ENCODE measurements at places on chromosomes 1 and 21.

DNA sequence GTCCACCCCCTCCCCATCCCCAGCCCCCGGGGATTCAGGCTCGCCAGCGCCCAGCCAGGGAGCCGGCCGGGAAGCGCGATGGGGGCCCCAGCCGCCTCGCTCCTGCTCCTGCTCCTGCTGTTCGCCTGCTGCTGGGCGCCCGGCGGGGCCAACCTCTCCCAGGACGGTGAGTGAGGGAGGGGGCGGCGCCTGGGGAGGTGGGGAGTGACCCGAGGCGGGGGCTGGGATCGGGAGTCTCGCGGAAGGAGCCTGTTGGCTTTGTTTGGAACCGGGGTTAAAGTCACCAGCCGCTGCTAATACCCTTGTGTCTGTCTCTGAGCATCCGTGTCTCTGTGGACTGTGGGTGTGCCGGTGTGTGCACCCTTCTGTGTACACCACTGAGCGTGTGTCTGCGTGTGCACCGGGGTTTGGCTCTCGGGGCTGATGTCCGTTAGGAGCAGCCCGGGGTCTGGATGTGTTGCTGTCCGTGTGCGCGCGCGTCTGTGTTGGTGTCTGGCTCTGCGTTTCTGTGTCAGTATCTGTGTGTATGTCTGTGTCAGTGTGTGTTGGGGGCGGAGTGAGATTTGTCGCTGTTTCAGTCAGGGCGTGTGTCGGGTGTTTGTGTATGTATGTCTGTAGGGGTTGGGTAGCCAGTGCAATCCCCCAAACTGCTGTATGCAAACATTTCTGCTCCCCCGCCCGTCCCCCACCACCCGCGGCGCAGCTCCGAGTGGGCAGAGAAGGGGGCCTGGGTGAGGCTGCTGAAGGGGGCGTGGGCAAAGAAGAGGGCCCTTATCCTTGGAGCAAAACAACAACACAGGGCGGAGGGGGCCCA, 480 bp downstream of the CADM3 start:
- DNase-seq: no peak

- DNase-seq: no peak
Measured at GRCh38 chr21:31592963-31593560, 66.4 kb upstream of the SOD1 start.

GRCh38 chr1:145846201-145846612, 777 bp downstream of the NUDT17 start:
- peak; percentile 33 for DNase-seq

GRCh38 chr1:10196976-10197375, 13.4 kb upstream of the KIF1B start:
- no peak for DNase-seq

GRCh38 chr1:40315795-40316594, 1.1 kb downstream of the COL9A2 start:
- peak; percentile 8 for DNase-seq

GRCh38 chr1:166852918-166853317, 13.6 kb downstream of the POGK start:
- DNase-seq: no peak

DNA sequence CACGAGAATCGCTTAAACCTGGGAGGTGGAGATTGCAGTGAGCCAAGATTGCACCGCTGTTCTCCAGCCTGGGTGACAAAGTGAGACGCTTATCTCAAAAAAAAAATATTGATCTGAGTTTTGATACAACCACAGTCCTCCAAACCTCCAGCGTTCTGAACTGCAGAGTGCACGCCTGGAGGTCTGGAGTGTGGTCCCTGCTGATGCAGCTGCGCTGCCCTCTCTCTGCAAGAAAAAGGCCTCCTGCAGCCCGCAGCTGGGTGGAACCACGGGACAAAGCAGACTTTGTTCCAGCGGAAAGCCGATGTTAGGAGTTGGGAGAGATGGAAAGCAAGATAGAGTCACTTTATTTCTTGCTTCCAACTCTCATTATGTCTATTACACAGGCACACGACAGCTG, 144.9 kb upstream of the SOD1 start:
- peak; percentile 76 for DNase-seq

DNA sequence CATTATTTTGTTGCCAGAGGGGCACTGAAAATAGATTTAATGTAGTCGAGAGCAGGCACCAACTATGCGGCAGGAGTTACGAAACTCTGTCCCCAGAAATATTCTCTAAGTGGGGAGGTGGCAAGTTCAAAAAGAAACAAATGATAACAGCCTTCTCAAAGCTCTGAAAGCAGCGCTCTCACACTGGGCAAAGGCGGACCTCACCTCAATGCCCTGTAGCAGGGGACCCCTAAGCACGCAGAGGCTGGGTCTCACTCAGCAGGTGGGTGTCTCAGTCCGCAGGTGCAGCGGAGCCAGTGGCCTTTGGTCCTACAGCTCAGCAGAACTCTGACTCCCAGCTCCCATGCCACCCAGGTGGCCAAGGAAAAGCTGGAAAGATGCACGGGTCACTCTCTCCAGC, 21.8 kb upstream of the TMPRSS2 start:
- no peak for DNase-seq

- no peak for DNase-seq
Measured at GRCh38 chr1:24803987-24804530, 58.8 kb downstream of the CLIC4 start.

GRCh38 chr1:8211883-8212579, 105.9 kb upstream of the SLC45A1 start:
- peak; percentile 50 for DNase-seq

- peak; percentile 24 for DNase-seq
Measured at GRCh38 chr21:44969931-44970755, 30.3 kb downstream of the SLX9 start.

- DNase-seq: no peak
Measured at GRCh38 chr1:94061513-94062443, 59.2 kb downstream of the ABCA4 start.

DNA sequence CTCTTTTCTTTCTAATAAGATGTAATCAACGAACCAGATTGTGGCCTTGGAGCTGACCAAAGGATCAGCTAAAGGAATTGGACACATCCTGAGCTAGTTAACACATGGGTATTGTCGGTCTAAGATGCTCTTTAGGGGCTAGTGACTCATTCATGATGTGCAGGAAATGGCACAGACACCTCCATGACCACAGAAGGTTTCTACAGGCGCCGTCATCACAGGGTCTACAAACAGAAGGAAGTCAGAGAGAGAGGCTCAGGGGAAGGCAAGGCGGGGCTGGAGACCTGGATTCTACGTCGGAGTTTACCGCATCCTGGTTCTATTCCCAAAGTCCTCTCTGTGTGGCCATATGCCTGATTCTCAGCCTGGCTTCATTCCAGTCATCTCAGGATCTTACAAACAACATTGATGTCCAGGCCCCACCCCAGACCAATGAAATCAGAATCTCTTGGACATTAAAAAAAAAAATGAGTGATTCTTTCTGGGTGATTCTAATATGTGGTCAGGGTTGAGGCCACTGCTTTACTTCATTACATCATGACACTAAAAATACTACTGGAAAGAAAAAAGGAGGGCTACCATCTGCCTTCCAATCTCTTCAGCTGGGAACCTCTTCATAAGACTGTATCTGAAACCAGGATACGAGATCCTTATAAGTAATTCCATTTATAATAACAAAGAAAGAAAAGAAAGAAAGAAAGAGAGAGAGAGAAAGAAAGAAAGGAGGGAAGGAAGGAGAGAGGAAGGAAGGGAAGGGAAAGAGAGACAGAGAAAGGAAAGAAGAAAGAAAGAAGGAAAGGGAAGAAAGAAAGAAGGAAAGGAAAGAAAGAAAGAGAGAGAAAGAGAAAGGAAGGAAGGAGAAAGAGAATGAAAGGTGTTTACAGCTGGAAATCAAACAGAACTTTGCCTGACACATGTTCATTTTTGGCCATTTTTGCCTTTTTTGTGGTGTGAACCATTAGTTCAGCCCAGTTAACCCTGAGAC, 11.6 kb upstream of the KCNJ15 start:
- no peak for DNase-seq

DNA sequence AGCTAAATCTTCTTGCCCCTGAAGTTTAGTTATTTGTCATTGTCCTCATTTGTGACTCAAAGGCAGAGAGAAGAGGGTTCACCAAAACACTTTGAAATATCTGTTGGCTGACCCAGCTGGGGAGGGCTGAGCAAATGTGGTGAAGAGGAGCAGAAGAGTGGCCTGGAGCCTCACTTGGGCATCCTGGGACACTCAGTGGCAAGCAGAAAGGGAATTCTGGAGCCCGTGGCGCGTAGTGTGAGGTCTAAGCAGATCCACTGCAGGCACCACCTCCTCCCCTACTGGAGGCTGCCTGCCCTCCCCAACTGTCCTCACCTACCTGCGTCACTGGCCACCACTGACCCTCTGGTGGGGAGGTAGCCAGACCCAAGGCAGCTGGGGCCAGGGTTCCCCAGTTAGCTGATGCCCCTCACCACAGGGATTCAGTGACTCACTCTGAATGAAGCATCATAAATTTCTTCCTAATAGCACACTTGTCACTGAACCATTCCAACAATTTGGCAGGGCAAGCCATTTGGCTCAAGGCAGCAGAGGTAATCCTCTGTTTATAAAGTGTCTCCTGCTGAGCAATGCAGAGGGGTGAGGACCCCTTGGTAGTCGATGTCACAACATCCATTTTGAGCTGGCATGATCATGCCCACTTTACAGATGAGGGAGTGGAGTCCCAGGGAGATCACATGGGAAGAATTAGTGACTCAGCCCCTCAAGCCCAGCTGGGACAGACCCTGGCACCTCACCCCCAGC, 80.3 kb downstream of the NENF start:
- DNase-seq: no peak

DNA sequence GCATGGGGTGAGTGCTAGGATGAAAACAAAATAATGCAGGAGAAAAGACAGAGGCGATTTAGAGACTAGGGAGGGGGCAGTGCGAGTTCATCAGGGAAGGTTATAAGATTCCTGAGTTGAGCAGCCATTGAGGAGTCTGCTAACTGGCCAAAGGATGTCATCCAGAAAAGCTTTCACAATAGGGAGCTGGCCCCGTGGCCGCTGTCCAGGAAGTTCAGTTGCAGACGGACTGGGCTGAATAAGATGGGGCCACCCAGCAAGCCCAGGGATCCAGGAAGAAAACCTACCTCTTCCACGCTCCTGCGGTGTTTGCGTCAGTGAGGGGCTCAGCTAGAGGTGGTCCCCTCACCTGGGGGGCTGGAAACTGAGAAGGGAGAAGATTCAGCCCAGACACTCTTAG, 4.0 kb upstream of the PKP1 start:
- no peak for DNase-seq

GRCh38 chr1:64308866-64309265, 105.4 kb downstream of the UBE2U start:
- DNase-seq: no peak
